ENCODE measurements at places on chromosomes 16 and 17.

DNA sequence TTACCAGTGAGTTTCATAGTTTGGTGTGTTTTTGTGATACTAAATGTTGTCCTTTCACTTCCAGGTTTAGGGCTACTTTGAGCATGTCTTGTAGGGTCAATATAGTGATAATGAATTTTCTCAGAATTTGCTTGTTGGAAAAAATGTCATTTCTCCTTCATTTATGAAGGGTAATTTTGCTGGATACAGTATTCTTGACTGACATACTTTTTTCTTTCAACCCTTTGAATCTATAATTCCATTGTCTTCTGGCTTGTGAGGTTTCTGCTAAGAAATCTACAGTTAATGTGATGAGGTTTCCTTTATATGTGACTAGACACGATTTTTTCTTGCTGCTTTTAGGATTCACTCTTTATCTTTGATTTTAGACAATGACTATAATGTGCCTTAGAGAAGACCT lies 219.3 kb downstream of the BCAS3 start:
- DNase-seq: no peak

GRCh38 chr17:50476545-50477315 lies 1.9 kb upstream of the RSAD1 start:
- DNase-seq: no peak

GRCh38 chr16:75868636-75869632 lies 142.6 kb upstream of the CPHXL start:
- no peak for DNase-seq

- DNase-seq: no peak
Observed at GRCh38 chr16:86038926-86039310, 140.0 kb downstream of the IRF8 start.

DNA sequence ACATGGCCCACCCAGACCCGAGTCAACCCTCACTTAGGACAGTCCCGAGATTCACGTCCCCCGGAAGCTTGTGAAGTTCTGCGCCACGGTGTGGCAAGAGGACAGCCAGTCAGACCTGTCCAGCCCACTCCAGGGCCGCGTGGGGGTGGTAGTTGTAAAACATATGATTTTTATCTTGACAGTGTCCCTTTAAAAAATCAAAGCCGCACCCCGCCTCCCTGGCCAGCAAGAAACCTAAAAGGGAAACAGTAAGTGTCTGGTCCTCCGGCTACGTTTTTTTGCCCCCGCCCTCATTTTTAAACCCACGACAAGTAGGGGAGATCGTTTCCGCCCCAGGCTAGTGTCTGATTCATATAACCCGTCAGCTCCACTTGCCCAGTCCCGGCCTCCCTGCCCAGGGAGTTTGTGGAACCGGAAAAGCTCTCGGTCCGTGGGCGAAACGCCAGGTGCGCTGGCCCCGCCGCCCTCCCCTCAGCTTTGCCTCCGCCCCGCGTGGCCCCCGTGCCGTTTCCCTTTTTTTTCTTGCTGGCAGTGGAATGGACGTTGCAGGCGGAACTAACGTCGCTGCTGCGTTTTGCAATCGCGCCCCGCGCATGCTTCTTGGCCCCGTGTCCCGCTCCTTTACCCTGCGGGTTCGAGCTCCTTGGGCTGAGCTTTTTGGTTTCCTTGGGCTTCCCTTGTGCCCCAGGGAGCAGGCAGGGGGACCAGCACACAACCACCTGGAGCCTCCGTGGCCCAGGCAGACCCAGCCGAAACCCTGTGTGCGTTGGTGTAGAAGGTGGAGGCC lies 13.3 kb upstream of the NUDT16L1 start:
- DNase-seq: no peak

- DNase-seq: no peak
Observed at GRCh38 chr17:33653399-33653788, 360.3 kb upstream of the ASIC2 start.

GRCh38 chr17:73799096-73799495 lies 154.9 kb upstream of the SDK2 start:
- DNase-seq: no peak

GRCh38 chr17:57676543-57676942 lies 68.6 kb downstream of the CCDC182 start:
- no peak for DNase-seq

GRCh38 chr16:56195151-56195550 lies 3.9 kb downstream of the GNAO1 start:
- no peak for DNase-seq

- DNase-seq: no peak
Observed at GRCh38 chr16:942436-943060, 28.2 kb downstream of the LMF1 start.

All from BJ (cell line).